Right lobe of liver (tissue), 6 donors: ENCODE measurements at places on chromosomes 3 and 15.

DNA sequence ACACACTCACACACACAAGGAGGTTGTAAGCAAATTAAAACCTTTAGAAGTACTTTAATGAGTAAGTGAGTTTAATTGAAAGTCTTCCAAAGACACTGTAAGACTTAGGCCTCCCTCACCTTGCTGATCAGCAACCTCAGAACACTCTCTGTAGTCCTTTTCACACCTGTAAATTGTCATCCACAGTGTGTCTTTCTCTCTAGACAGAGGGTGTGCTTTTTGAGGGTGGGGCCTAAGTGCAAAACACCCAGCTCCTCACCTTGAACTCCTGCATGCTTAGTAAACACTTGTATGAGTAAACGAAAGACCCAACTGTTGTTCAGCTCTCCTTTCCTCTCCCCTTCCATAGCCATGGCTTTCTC, 183.2 kb upstream of the IL12A start:
- no peak overlapping the region for H3K27ac ChIP-seq
- DNase-seq, result no peak
- no peaks in the 10 kb centered on the region for H3K27me3 ChIP-seq
- H3K4me1 ChIP-seq, result no peaks in the 10 kb centered on the region
- no peaks in the 10 kb centered on the region for H3K36me3 ChIP-seq

DNA sequence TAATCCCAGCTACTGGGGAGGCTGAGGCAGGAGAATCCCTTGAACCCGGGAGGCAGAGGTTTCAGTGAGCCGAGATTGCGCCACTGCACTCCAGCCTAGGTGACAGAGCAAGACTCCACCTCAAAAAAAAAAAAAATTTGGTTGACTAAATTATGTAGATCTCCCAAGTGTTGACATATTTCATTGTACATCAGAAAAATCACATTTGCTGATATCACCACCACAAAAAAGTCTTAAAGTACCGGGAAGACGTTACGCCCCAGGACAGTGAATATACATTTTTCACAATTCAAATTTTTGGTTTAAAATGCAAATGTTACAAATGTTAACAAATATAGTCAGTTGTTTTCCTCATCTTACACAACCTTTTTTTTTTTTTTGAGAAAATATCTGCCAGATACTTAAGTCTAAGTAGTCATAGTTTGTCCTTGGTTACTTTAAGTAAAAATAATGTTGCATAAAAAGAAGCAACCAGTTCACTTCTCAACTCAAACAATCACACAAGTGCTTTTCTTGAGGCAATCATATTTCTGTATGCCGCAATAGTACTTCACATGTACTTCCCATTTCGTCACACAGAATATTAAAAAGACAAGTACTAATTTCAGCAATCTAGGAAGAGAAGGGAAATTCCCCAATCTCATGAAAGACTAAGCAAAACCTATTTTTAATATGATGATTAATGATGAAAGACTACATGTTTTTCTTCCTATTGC, 41.0 kb upstream of the TCF12 start:
- H3K27ac ChIP-seq, result no peak overlapping the region
- H3K4me1 ChIP-seq, result no peaks in the 10 kb centered on the region
- H3K27me3 ChIP-seq, result no peaks in the 10 kb centered on the region
- no peak for DNase-seq
- H3K4me3 ChIP-seq, result no peak overlapping the region

DNA sequence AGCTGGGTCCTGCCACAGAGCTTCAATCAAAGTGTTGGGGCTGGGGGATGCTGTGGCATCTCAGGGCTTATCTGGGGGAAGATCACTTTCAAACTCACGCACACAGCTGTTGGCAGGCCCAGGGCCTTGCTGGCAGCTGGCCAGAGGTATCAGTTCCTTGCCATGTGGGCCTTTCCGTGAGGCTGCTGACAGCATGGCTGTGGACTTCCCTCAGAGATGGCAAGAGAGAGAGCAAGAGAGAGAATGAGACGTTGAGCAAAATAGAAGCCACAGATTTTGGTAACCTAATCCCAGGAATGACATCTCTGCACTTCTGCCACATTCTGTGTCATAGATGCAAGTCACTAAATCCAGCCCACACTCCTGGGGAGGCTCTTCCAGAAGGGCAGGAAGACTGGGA, 91.0 kb downstream of the TPRG1 start:
- H3K36me3 ChIP-seq, result no peaks in the 10 kb centered on the region
- H3K4me3 ChIP-seq, result no peak overlapping the region
- peak; percentile 21 for DNase-seq
- no peaks in the 10 kb centered on the region for H3K4me1 ChIP-seq
- no peaks in the 10 kb centered on the region for H3K27me3 ChIP-seq
- no peak overlapping the region for H3K27ac ChIP-seq

GRCh38 chr3:33650495-33650894, 67.6 kb downstream of the CLASP2 start:
- H3K27ac ChIP-seq, result no peak overlapping the region
- H3K4me1 ChIP-seq, result no peaks in the 10 kb centered on the region
- no peaks in the 10 kb centered on the region for H3K27me3 ChIP-seq
- H3K36me3 ChIP-seq, result no peaks in the 10 kb centered on the region
- no peak for DNase-seq

DNA sequence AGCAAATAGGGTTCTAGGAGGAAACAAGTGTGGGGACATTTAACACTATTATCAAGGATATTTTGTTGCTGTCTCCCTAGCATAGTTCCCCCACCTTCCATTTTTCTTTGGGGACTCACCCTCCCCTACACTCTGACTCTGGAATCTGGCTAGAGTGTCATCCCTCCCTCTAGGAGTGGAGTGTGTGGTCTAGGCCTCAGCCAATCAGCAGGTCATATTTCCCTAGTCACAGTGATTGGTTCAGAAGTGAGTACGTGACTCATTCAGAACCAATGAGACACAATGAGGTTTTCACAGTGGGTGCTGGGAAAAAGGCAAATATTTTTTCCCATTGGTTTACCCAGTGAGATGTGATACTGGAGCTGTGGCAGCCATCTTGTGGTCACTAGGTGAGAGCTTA, 234.4 kb downstream of the SHQ1 start:
- no peak overlapping the region for H3K27ac ChIP-seq
- DNase-seq, result no peak
- H3K4me1 ChIP-seq, result no peaks in the 10 kb centered on the region
- H3K36me3 ChIP-seq, result no peaks in the 10 kb centered on the region
